ENCODE measurements at places on chromosomes 6 and 20.

DNA sequence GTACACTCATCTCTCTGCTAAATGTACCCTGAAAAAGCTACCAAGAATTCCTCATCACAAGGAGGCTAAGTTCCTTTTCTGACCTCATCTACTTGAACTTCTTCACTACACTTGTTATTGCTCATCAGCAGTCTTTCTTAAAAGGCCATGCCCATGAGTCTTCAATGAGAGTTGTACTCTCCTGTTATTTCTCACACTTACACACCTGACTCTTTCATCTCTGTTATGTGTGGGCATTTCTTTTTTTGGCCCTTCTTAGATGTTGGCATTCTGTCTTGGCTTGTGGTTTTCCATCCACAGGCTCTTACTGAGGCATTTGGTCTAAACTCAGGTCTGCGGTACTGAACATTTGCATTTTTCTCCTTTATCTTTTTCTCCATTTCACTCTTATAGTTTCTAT is 10.7 kb upstream of the SLC17A1 start:
- DNase-seq = no peak

- DNase-seq = no peak
Observed at GRCh38 chr20:57161478-57162361, 104.7 kb downstream of the BMP7 start.

DNA sequence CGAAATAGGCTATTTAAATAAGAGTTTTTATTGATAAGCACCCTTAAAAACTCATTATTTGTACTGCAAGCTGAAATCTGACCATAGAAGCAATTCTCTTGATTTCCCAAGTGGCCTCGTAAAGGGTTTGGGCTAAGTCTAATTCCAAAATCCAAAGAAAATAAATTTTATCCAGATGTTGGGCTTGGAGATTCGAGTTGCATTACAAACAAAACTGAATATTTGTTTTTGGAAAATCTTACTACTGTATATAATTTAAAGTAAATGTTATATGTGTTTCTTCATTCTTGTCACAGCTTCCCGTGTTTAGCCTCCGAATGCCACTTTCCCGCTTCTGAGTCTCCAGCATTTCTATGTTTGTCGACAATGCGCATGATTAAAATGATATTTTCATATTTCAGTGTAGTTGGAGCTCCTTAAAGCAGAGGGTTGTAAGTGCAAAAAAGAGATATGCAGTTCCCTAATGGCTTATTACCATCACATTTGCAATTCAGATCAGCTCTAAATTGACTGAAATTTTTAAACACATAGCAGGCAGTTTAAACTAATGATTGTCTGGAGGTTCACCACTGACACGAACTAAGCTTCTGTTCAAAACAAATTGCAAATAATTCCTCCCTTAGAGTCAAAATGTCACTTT is 47.0 kb downstream of the PRL start:
- no peak for DNase-seq

DNA sequence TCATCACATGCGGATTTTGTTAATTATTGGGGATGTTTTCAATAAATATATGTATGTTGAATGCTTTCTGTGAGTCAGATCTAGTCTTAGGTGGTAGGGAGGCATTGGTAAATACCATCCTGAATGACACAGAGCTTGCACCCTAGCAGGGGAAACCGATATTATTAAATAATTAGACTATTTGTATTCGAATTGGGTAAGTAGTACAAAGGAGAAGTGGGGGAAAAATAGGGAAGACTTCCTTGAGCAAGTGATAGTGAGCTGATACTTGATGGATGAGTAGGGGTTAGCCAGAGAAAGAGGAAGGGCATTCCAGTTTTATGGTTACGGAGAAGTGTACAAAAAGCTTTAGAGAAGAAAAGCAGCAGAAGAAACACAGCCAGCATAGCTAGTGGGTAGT is 1.5 kb downstream of the RIOK1 start:
- DNase-seq = no peak

DNA sequence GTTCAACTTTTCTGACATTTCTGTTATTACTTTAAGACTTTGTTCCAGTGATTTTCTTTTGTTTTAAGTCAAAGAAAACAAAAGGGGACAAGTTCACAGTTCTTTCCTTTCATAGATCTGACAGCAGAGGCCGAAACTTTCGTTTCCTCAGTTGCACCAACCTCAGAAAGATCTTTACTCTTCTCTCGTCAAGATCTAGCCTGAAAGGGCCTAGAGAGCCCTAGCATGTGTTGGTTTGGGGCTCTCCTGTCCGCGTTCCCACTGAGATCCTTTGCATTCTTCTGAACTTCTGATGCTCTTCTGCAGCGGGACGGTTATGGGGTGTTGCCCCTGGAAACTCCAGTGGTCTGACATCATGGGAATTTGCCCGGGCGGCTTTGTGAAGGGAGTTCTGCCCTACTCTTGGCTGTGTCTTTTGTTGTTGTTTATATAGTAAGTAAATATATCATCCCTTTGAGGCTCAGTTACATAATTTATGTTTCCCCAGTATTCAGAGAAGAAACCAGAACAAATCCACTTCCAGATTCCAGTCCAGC is 129.1 kb downstream of the SASH1 start:
- no peak for DNase-seq

Measured in D721Med (cell line).